CD4-positive, alpha-beta T cell (primary cell): ENCODE measurements at places on chromosomes 3 and 15.

DNA sequence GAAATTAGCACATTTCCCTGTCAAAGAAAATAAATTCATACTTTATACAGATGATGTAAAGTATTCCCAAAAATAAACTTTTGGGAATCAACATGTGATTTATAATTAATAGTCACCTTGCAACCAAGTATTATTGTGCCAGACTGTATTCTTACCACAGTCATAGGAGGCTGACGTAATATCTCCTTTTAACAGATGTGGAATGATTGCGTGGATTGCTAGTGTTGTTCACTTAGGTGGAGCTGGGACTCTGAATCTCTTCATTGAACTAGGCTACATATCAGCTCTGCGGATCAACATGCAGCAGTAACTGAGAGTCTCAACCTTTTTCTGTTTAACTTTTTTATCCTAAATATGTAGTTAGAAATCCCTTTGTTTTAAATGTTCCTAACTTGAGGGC is 37.2 kb downstream of the PXK start:
- DNase-seq: no peak

- no peak for DNase-seq
These were observed 6.1 kb downstream of the EPB42 start for GRCh38 chr15:43214592-43215295.

GRCh38 chr3:115843206-115843605 is 219.9 kb downstream of the GAP43 start:
- no peak for DNase-seq

DNA sequence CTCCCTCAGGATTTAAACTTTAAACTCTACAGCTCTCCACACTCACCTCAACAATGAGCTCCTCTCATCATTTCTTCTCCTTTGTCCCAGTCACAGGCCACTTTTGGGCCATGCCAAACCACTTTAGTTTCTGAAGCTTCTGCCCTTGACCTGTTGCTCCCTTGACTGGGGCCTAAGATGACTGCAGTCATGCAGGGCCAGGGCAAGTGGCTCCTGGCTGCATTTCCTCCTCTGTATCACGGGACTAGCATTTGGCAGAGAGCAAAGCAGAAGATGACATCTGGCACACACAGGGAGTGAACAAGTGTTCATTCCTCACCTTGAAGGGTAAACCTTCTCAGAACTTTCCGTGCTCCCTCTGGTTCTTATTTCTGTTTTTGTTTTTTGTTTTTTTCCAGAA is 136.9 kb downstream of the PDE8A start:
- DNase-seq: no peak

DNA sequence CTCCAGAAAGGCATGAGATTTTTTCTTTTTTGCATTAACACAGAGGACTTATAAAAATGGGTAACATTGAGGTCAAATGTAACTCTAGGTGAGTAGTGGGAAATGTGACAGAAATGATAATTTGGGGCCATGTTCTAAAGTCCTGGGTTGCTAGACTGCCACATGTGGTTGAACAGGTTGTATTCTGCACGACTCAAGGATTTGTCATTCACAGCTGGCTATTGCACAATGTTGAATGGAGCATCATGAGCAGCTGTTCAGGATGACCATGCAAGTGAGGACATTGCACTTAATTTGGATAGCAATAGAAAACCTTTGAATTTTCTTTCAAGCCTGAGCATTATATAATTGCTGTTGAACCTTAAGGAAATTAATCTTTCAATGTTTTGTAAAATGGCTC is 396.6 kb downstream of the NAALADL2 start:
- no peak for DNase-seq

DNA sequence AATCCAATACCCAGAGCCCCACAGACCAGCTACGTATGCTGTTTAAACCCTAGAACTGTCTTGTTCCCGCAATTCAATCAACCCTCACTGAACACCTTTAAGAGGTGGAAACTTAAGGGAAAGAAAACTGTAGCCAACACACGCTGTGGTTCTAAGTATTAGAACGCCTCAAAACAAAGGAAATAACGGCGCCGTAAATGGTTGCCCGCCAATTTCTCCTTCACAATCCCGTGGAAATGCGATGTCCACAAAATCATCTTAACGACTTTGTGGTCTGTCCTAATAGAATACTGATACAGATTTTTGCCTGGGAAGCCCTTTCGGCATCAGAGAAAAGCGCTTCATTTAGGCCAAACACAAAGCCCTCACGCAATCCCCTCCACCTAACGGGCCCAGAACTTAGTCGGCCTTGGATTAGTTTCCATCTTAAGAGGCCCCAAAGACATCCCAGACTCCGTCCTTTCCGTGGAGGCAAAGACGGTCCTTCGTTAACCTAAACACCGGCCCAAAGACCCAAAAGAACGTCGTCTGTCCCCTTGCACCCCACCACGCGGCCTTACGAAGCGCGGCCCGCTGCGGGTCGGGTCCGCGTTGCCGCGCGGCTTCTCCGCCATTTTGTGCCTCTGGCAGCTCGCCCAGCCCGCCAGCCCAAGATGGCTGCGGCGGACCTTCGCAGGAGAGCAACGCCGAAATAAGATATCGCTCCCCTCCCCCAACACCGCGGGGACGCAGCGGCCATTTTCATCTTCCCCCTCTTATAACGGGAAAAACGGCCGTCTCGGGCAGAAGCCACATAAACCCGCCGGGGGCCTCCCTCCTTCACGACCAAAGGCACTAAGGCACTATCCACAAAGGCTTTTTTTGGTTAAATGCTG is 763 bp downstream of the TRA2B start:
- peak; percentile 91 for DNase-seq

DNA sequence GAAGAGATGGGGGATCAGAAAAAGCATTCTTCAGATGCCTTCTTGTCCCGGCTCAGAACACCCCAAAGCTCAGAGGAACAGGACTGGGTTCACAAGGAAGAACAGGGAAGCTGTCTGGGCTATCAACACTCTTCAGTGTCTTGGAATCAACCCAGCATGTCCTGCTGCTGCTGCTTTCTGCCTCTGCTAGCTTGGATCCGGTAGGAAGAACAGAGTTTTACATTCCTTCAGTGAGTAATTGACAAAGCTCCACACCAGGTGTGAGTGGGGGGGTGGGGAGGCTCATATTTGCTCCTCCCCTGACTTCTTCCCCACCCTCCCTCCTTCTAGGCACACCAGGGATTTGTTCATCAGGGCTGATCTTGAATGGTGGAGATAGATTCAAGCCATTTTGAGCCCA is 13.1 kb upstream of the ETV5 start:
- DNase-seq: no peak

- DNase-seq: no peak
These were observed 145.0 kb downstream of the STAC start for GRCh38 chr3:36525115-36525801.

DNA sequence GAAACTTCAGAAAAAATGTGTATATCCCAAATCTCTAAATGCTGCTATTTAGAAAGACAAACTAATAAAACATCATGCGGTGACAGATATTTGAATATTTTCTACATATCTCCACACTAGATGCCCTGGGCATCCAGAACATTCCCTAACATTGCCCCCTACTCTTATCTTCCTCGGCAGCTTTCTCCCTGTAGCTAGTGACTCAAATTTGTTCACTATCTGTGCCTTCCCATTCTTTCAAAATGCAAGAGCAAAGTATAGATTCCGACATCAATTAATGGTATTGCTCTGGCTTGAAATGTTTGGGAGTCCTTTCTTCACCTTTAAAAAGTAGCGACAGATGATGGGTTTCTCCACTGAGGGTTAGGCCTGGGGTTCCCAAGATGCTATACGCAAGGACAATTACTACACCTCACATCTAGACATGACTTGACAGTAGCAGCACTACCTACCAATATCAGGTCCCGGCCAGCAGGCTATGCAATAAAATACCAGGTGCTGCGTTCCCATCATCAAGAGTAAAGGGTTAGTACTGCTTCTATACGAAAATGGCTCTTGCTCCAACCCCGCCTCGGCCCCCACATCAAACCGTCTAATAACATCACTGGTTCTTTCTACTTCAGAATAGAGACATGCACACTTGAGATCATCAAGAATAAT is 631 bp downstream of the UBR1 start:
- peak; percentile 7 for DNase-seq

GRCh38 chr3:25165306-25165705 is 262.8 kb upstream of the RARB start:
- DNase-seq: no peak

DNA sequence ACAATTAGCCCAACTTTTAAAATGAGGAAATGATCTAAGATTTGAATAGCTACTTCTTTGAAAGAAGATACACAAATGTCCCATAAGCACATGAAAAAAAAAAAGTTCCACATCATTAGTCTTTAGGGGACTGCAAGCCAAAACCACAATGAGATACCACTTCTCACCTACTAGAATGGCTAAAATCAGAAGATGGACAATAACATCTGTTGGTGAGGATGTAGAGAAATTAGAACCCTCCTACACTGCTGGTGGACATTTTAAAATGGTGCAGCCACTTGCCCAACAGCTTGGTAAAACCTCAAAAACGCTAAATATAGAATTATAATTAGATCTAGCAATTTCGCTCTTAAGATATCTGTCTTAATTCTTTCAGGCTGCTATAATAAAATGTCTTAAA is 77.1 kb downstream of the MEX3B start:
- no peak for DNase-seq

DNA sequence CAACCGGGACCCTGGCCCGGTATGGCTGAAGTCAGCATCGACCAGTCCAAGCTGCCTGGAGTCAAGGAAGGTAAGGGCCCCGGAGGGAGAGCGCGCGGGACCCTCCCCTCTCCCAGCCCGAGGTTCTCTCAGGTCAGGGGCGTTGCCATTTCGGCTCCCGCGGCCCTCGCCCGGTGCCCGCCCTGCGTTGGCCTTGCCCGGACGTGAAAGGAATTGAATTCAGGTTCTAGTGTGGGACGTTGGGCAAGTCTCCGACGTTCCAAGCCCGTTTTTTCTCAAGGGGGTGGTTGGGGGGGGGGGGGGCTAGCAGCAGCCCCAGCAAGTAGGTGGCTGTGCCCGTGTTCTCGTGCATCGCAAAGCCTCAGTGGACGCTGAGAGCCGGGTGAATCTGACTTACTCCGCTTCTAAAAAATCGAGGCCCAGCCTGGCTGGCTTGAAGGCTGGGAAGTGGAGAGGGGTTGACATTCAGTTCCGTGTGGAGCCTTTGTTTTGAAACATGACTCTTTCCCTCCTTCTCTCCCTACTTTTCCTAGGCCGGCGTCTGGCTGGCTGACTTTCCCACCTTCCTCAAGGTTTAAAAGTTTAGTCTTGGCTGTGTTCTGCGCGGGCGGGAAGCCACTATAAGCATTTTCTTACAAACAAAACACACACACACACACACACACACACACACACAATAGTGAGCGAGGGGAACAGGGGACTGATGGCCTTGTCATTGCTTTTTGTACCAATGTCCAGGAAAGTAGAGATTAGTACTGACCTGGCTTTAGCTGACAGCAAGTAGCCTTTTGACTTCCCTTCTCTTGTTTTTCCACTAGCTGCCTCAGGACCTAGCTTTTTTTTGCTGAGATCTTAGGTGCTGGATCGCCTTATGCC is at the start of gene UTS2B:
UTS2B (minus strand) TSS at position 873 of the 876 bp plus-strand sequence. CDS start 48,337 bp downstream, outside the sequence.
- DNase-seq: no peak

GRCh38 chr3:102336130-102336529 is 98.7 kb upstream of the ZPLD1 start:
- DNase-seq: no peak

DNA sequence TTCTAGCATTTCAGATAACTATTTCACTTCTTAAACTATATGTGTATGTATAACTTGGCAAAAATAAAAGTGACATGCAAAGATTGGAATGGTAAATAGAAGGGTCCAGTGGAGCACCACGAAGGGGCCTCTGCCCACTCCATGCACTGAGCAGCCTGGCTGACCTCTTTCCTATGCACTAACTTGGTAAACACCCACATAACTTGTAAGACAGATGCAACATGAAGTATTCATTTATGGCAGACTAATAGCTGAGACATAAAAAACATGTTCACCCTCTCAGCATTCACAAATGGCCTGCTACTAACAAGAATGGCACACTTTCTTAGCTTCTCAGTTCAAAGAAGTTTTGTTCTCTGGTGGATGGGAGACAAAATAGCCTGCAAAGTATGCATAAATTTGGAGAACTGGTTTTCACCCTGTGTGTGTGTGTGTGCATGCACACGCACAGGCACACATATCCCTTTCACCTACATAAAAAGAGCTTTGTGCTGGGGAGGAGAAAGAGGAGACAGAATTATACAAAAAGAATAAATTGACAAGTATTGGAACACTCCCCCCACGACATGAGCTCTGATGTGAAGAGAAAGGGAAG is 26.5 kb upstream of the RYK start:
- DNase-seq: no peak

DNA sequence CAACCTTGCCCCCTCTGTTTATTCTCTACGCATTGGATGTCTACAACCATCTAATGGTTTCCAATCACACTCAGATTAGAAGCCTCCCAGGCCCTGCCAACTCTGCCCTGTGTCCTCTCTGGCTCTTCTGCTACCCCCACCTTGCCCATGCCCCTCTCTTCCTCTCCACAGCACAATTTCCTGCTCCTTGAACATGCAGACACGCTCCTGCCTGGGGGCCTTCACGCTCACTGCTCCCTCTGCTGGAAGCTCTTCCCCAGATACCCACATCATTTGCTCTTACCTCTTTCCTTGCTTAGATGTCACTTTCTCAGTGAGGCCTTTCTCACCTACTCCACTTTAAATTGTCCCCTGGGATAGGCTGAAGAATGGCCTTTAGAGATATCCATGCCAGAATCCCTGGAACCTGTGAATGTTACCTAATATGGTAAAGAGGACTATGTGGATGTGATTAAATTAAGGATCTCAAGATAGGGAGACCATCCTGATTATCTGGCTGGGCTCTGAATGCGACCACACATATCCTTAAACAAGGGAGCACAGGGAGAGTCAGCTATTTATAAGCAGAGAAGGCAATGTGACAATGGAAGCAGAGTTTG is 9.9 kb downstream of the KY start:
- DNase-seq: no peak

DNA sequence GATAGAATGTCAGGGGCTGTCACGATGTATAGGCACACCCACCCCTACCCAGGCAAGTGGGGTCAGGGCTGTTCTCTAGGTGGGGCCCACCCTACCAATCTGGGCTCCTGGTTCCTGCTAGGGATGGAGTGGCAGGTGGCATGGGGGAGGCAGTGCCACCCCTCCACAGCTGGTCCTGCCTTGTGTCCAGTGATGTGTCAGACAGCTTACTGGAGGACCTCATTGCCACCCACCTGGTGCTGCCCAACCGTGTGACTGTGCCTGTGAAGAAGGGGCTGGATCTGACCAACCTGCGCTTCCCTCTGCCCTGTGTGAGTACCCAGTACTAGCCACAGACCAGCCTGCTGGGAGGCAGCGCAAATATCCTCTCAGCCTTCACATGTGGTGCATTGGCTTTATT is 27.5 kb downstream of the ESYT3 start:
- no peak for DNase-seq

DNA sequence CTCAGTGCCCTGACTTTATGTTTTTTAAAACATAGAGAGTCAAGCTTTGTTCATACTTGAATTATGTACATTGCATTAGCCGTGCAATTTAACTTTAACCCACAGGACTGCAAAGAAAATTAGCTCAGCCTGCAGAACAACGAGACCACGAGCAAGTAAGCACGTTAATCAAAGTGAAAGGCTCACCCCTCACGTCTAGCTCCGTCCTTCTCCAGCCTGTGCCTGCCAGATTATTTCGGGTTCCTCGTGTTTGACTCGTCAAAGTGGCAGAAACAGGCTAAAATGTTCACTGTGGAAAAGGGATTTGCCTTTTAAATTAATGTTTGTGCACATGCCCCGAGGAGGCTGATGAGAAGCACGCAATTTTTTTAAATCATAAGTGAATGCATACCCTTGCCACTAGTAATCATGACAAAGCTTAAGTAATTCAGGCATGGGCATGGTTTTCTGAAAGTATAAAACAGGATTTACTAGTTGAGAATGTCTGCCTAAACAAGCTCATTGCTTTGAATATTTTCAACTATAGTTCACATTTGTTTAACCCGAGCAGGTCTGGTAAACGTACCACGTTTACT is 15.3 kb downstream of the ZBTB38 start:
- DNase-seq: no peak
